ENCODE measurements at places on chromosomes 6 and 20. TPM values are rescaled to one million over a fixed set of nuclear protein-coding genes. Genes with fewer than 3 reads are reported as not detected.

DNA sequence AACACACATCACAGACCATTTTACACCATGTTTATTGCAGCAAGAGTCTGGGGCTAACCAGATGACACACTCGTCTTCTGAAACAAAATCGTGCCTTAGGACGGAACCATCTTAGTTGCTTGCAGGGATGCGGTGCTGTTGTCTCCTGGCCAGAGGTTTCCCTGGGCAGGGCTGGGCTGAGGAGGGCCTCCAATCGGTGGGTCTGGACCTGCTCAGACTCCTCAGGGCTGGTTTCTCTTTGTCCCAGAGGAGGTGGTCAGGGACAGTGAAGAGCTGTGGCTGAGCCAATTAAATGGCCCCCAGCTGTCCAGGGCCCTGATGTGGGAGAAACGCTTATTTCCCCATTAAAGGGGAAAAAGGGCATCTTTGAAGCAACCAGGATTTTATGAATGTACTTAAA, 117.6 kb downstream of the SLC24A3 start:
- DNase-seq = no peak

DNA sequence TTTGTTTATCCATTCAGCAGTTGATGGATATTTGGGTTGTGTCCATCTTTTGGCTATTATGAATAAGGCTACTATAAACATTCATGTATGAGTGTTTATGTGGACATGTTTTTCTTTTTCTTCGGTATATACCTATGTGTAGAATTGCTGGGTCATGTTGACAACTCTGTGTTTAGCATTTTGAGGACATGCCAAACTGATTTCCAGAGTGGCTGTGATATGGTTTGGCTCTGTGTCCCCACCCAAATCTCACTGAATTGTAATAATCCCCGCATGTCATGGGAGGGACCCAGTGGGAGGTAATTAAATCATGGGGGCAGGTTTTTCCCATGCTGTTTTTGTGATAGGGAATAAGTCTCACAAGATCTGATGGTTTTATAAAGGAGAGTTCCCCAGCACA, 439.7 kb downstream of the UTRN start:
- no peak for DNase-seq

- DNase-seq = no peak
Measured at GRCh38 chr20:23667666-23668065, 21.2 kb downstream of the CST4 start.

The WFDC11 gene
- total RNA-seq = not detected

The BCAS4 gene
- total RNA-seq = 2.6 TPM

The HSPA1A gene
- 324 TPM for total RNA-seq

The BPIFB6 gene
- total RNA-seq = not detected

The TGIF2 gene
- total RNA-seq = 4.7 TPM

The EEF1A2 gene
- 1,229 TPM for total RNA-seq

The RNF144B gene
- 17.1 TPM for total RNA-seq
